ENCODE measurements at places on chromosomes 11 and 22. TPM values are rescaled to one million over a fixed set of nuclear protein-coding genes. Genes with fewer than 3 reads are reported as not detected.
A peak's percentile ranks its signal among the peaks of the same experiment; 100 is the strongest.

The GAL gene
- not detected for total RNA-seq

The SYT8 gene
- total RNA-seq = not detected

The OR5T1 gene
- not detected for total RNA-seq

The VWA5A gene
- 7.6 TPM for total RNA-seq

The TMPRSS13 gene
- total RNA-seq = not detected

The SOX10 gene
- 23.0 TPM for total RNA-seq

The TYR gene
- total RNA-seq = not detected

DNA sequence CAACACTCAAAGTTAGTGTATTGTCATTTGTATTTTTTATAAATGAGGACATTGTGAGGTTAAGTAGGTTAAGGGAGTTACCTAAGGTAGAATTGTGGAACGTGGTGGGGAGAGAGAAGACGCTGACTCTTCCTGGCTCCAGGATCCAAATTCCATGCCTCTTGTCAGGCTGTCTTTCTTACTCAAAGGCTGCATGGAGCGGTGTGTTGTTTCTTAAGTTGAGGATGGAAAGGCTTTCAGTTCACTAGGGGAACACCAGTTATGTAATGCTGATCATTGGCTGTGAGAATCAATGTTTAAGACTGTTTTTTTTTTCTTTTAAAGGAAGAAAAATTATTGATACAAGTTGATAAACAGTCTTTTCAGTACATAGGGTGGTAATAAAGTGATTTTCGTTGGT lies 2.9 kb downstream of the UBE2L3 start:
- no peaks in the 10 kb centered on the region for H3K27me3 ChIP-seq
- H3K4me1 ChIP-seq = peaks cover 8% of the 10 kb centered on the region
- H3K4me3 ChIP-seq = no peak overlapping the region
- no peaks in the 10 kb centered on the region for H3K36me3 ChIP-seq

- no peaks in the 10 kb centered on the region for H3K27me3 ChIP-seq
- H3K4me1 ChIP-seq = no peaks in the 10 kb centered on the region
- no peak for DNase-seq
- H3K36me3 ChIP-seq = no peaks in the 10 kb centered on the region
These were observed 73.3 kb upstream of the PICALM start for GRCh38 chr11:86142170-86142569.

DNA sequence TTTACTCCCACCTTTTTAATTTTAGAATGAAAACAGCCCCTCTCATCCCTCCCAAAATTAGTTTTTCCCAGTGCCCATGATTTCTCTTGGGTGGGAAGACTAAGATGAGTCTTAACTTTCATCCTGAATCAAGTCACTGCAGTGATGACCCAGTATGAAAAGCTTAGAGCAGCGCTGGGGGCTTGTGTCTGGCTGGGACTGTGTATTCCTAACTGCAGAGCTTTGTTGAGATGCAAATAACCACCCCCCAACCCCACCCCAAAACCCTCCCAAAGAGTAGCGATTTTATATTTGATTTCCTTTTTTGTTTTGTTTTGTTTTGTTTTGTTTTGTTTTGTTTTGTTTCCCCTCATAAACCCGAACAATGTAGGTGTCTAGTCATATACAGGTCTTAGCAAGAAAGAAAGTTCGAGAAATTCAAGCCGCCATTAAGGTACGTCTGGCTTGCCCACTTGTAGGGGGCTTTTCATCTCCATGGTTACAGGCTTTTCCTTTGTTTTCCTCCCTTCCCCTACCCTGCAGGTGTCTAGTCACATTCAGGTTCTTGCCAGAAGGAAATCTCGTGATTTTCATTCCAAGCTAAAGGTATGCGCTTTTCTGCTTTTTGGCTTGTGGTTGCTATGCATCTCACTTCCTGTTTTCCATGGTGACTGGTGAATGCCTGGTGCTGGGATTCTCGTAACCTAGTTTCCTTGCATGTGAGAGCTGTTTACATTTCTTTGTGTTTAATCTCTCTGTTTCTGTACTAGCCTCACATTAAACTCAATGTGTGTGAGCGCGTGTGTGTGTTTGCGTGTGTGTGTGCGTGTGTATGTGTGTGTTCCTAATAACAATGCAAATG lies 144.6 kb upstream of the RASSF10 start:
- no peaks in the 10 kb centered on the region for H3K4me1 ChIP-seq
- DNase-seq = no peak
- no peak overlapping the region for H3K4me3 ChIP-seq
- H3K27ac ChIP-seq = no peak overlapping the region

- DNase-seq = peak; percentile 45
- no peak overlapping the region for H3K4me3 ChIP-seq
- peaks cover 4% of the 10 kb centered on the region for H3K4me1 ChIP-seq
- no peaks in the 10 kb centered on the region for H3K36me3 ChIP-seq
- no peaks in the 10 kb centered on the region for H3K27me3 ChIP-seq
These were observed 16.9 kb downstream of the CAPN5 start for GRCh38 chr11:77083566-77084245.

- no peaks in the 10 kb centered on the region for H3K4me1 ChIP-seq
- no peak for DNase-seq
- no peaks in the 10 kb centered on the region for H3K27me3 ChIP-seq
- no peak overlapping the region for H3K27ac ChIP-seq
- H3K4me3 ChIP-seq = no peak overlapping the region
- no peaks in the 10 kb centered on the region for H3K36me3 ChIP-seq
These were observed 87.7 kb upstream of the OPCML start for GRCh38 chr11:133619973-133620372.

DNA sequence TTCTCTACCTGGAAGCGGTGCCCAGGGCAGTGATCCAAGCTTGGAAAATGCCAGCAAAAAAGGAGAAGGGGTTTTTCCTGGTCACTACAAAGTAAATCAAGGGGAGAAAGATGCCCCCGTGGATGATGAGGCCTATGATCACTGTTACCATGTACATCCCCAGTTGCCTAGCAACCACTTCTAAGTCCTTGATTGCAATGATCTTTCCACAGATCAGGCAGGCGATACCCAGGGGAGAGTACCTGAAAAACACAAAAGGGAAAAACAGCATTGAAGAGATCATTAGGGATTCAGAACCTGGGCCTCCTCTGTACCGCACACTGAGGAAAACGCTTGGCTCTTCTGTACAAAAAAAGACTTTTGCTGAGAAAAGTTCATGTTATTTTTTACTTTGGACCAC lies 127.1 kb downstream of the SLC1A2 start:
- no peak overlapping the region for H3K4me3 ChIP-seq
- no peaks in the 10 kb centered on the region for H3K27me3 ChIP-seq
- H3K36me3 ChIP-seq = no peaks in the 10 kb centered on the region
- no peak overlapping the region for H3K27ac ChIP-seq

DNA sequence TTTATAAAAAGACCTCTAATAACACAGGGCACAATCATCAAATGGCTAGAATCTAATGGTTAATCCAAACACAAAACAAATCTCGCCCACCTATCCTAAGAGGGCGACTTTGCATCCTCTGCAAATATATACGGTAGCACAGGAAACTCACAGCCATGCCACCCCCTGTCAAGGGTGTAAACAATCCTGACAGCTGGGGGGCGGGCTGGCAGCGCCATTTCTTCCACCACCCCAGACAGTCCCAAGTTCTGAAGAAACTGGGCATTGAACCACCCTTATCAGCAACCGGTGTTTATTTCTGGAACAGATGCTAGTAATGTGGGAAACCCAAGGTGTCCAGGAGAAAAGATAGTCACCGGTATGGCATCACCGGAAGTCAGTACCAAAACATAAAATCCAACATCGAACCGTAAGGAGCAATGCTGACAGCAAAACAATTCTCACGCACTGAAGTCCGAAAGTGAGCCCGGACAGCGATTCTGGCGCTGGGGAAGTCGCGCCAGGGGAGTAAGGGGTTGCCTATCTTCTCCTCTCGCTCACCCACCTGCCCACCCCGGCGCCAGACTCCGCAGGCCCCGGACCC lies 825 bp downstream of the FBXO3 start:
- H3K27ac ChIP-seq = peak overlapping the region; percentile 87
- no peaks in the 10 kb centered on the region for H3K27me3 ChIP-seq
- H3K36me3 ChIP-seq = peaks cover 3% of the 10 kb centered on the region
- no peak for DNase-seq
- H3K4me3 ChIP-seq = peak overlapping the region; percentile 90

DNA sequence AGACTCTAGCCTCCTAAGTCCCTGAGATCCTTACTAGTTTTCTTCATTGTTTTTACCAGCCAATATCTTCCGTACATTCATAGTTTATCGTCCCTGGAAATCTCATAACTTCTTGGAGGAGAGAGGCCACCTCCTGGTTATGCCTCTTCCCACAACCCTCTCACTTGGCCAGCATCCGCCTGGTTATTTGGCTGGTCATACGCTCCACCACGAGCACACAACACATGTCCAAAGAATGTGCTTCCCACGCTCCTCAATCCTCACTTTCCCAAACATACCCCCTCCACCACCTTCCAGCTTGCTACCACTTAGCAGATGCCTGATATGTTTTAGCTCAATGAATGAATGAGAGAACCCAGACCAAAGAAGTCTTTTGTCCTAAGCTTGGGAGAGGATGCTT lies 83.5 kb upstream of the EIF3D start:
- no peak overlapping the region for H3K27ac ChIP-seq
- no peaks in the 10 kb centered on the region for H3K36me3 ChIP-seq
- DNase-seq = no peak
- H3K4me1 ChIP-seq = no peaks in the 10 kb centered on the region
- H3K4me3 ChIP-seq = no peak overlapping the region

GRCh38 chr11:119772641-119773415 lies 43.8 kb upstream of the NECTIN1 start:
- H3K36me3 ChIP-seq = no peaks in the 10 kb centered on the region
- H3K4me1 ChIP-seq = no peaks in the 10 kb centered on the region
- no peaks in the 10 kb centered on the region for H3K27me3 ChIP-seq
- no peak overlapping the region for H3K4me3 ChIP-seq
- H3K27ac ChIP-seq = no peak overlapping the region

- no peaks in the 10 kb centered on the region for H3K4me1 ChIP-seq
- H3K36me3 ChIP-seq = no peaks in the 10 kb centered on the region
- H3K27ac ChIP-seq = no peak overlapping the region
- DNase-seq = no peak
- H3K4me3 ChIP-seq = no peak overlapping the region
These were observed 18.1 kb downstream of the BTG4 start for GRCh38 chr11:111494040-111494439.

DNA sequence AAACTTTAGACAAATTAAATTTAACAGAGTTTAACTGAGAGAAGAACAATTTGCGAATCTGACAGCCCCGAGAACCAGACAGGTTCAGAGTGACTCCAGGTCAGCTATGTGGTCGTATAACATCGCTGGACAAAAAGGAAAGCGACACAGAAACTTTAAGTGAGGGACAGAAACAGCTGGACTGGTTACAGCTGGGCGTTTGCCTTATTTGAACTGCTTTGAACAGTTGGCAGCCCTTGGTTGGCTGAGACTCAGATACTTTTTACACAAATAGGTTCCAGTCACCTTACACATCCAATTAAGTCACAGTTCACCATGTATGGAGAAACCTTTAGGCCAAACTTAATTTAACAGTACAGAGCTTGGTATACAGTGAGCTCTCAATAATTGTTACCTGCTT lies 436.9 kb downstream of the GUCY1A2 start:
- no peaks in the 10 kb centered on the region for H3K36me3 ChIP-seq
- no peaks in the 10 kb centered on the region for H3K27me3 ChIP-seq
- no peak overlapping the region for H3K4me3 ChIP-seq
- no peaks in the 10 kb centered on the region for H3K4me1 ChIP-seq

DNA sequence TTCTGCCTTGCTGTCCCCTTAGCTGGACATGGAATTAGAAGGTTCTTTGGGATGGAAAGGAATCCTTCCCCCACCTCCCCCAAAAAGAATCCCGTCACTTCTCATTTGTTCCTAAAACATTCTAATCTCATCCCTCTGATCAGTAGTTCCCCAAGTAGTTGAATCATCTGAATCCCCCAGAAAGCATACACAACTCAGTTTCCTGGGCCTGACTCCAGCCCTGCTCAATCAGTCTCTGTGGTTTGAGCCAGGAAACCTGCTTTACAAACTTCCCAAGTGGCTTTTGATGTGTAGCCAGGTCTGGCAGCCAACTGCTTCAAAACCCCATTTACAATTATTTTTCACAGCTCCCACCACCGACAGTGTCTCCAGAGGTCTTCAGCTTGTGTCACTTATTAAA lies 20.2 kb downstream of the C22orf31 start:
- H3K4me3 ChIP-seq = no peak overlapping the region
- peak overlapping the region; percentile 35 for H3K27ac ChIP-seq
- no peaks in the 10 kb centered on the region for H3K4me1 ChIP-seq
- no peak for DNase-seq
- H3K36me3 ChIP-seq = peaks cover 9% of the 10 kb centered on the region

DNA sequence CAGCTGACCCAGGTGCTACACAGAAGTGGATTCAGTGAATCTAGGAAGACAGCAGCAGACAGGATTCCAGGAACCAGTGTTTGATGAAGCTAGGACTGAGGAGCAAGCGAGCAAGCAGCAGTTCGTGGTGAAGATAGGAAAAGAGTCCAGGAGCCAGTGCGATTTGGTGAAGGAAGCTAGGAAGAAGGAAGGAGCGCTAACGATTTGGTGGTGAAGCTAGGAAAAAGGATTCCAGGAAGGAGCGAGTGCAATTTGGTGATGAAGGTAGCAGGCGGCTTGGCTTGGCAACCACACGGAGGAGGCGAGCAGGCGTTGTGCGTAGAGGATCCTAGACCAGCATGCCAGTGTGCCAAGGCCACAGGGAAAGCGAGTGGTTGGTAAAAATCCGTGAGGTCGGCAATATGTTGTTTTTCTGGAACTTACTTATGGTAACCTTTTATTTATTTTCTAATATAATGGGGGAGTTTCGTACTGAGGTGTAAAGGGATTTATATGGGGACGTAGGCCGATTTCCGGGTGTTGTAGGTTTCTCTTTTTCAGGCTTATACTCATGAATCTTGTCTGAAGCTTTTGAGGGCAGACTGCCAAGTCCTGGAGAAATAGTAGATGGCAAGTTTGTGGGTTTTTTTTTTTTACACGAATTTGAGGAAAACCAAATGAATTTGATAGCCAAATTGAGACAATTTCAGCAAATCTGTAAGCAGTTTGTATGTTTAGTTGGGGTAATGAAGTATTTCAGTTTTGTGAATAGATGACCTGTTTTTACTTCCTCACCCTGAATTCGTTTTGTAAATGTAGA lies 1.7 kb downstream of the MALAT1 start:
- H3K27ac ChIP-seq = peak overlapping the region; percentile 95
- H3K4me3 ChIP-seq = peak overlapping the region; percentile 67
- peaks cover 56% of the 10 kb centered on the region for H3K36me3 ChIP-seq
- peaks cover 17% of the 10 kb centered on the region for H3K4me1 ChIP-seq

GRCh38 chr11:40337118-40337517 lies 1122.3 kb downstream of the LRRC4C start:
- no peaks in the 10 kb centered on the region for H3K27me3 ChIP-seq
- H3K36me3 ChIP-seq = no peaks in the 10 kb centered on the region
- no peak for DNase-seq
- H3K4me3 ChIP-seq = no peak overlapping the region
- no peak overlapping the region for H3K27ac ChIP-seq

All from ascending aorta (tissue), 2 donors.